Left ventricle myocardium inferior (tissue), 1 donor: ENCODE measurements at places on chromosomes 2 and 18. TPM values are rescaled to one million over a fixed set of nuclear protein-coding genes. Genes with fewer than 3 reads are reported as not detected.

DNA sequence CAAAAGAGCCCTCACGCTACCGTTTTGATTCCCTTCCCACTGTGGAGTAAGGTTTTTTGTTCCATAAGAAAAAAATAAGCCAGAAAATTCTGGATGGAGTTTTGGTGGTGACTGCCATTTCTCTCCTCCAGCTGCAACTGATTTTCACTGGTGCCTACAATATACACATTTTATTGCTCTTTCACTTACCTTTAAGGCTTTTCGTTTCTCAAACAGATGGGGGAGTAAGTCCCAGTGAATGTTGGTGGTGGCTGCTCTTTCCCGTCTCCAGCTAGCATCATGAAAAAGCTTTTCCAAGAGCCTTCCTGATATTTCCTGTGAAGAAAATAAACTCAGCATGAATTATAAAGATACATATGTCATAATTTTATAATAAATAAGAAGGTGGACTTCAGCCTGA lies 932.5 kb upstream of the PIK3C3 start:
- H3K27ac ChIP-seq, result no peak overlapping the region
- no peaks in the 10 kb centered on the region for H3K4me1 ChIP-seq
- H3K4me3 ChIP-seq, result no peak overlapping the region
- H3K36me3 ChIP-seq, result no peaks in the 10 kb centered on the region

DNA sequence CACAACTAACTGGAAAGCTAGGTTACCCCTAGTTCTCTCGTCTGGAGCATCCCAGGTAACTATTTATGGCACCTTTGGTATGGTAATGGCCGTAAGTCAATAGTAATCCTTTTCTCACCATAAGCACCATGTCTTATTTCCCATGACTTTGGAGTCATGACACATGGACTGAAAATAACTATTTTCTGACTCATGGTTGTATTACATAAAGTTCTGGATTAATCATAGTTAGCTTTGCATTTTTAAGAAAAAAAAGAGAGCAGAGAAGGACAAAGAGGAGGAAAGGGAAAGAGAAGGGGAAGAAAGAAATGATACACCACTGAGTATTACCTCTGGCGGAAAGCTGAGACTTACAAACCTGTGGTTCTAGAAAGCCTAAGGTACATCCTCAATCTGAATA lies 99.3 kb downstream of the BIN1 start:
- no peak overlapping the region for H3K27ac ChIP-seq
- peaks cover 25% of the 10 kb centered on the region for H3K27me3 ChIP-seq
- H3K4me1 ChIP-seq, result no peaks in the 10 kb centered on the region
- no peaks in the 10 kb centered on the region for H3K36me3 ChIP-seq

DNA sequence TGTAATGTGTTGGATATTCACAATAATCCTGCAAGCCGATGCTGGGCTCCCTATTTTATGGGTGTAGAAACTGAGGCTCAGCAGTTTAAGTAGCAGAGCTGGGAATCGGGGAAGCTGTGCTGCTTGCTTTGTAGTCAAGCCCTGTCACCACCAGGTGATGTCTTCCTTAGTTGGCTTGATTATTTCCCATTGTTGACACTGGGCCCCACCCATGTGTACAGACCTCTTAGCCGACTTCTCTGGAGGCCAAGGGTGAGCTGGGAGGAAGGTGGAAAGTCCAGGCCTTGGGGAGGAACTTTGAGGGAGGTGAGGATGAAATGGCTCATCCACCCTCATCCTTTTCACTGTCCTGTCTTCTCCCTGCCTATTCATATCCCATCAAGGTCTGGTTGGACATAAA lies 60.0 kb downstream of the CAPN13 start:
- H3K36me3 ChIP-seq, result no peaks in the 10 kb centered on the region
- H3K4me1 ChIP-seq, result no peaks in the 10 kb centered on the region
- peaks cover 60% of the 10 kb centered on the region for H3K27me3 ChIP-seq
- no peak overlapping the region for H3K4me3 ChIP-seq

DNA sequence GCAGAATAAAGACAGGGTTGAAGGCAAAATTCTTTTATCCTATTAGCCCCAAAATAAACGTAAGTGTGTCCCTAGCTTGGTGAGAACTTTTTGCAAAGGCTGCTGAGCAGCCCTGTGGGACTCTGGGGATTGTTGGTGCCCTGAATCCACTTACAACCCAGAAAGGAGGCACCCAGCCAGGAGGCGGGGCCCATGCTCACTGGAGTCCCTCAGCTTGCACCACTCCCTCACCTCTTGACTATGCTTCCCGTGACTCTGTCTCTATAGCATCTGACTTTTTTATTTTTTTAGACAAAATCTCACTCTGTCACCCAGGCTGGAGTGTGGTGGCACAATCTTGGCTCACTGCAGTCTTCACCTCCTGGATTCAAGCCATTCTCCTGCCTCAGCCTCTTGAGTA lies 15.8 kb upstream of the COL6A3 start:
- no peak overlapping the region for H3K27ac ChIP-seq
- H3K4me1 ChIP-seq, result peaks cover 28% of the 10 kb centered on the region
- H3K36me3 ChIP-seq, result no peaks in the 10 kb centered on the region
- no peak overlapping the region for H3K4me3 ChIP-seq

GRCh38 chr2:220701115-220701514 lies 871.0 kb downstream of the EPHA4 start:
- no peak overlapping the region for H3K27ac ChIP-seq
- DNase-seq, result no peak
- H3K36me3 ChIP-seq, result no peaks in the 10 kb centered on the region
- no peak overlapping the region for H3K4me3 ChIP-seq

DNA sequence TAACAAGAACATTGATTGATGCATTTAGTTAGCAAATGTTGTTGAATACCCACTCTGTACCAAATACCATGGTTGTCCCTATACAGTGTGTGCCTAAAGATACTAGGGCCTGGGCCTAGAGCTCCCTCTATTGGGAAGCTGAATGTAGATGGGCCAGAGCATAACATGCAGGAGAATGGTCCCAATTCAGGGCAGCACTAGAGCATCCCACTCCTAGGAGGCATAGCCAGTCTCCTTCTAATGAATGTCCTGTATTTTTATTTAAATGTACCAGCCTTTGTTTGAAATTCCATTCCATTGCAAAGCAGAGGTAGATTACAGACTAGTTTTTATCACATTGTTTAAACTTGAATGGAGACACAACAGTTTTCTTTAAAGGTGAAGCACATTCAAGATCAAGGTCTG lies 90.6 kb downstream of the FEZ2 start:
- no peak for DNase-seq
- H3K27ac ChIP-seq, result no peak overlapping the region
- H3K4me1 ChIP-seq, result no peaks in the 10 kb centered on the region
- H3K36me3 ChIP-seq, result peaks cover 35% of the 10 kb centered on the region
- H3K27me3 ChIP-seq, result no peaks in the 10 kb centered on the region

DNA sequence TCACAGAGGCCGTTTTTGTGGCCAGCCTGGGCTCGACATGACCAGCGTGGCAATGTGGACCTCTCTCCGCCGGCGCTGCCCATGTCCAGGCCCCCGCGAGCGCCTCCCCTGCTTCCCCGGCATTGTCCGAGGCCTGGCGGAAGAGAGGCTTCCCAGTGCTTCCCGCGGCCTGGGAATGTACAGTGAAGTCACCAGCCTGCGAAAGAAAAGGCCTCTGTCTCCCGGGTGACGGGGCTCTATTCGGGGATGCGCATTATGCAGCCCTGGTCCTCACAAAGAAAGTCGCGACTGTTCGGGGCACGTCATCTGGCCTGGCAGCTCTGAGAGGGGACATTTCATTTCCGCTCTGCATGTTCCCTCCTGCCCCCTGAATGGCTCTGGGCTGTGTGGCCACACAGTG lies 109.2 kb upstream of the AGAP1 start:
- H3K27ac ChIP-seq, result no peak overlapping the region
- H3K4me3 ChIP-seq, result no peak overlapping the region
- H3K4me1 ChIP-seq, result no peaks in the 10 kb centered on the region

GRCh38 chr2:115161771-115162493 lies 719.5 kb downstream of the DPP10 start:
- H3K27ac ChIP-seq, result no peak overlapping the region
- no peak for DNase-seq
- H3K36me3 ChIP-seq, result no peaks in the 10 kb centered on the region

The ERFE gene
- total RNA-seq, result 0.44 TPM
